ENCODE measurements at places on chromosomes 7 and 10.
A peak's percentile ranks its signal among the peaks of the same experiment; 100 is the strongest.

DNA sequence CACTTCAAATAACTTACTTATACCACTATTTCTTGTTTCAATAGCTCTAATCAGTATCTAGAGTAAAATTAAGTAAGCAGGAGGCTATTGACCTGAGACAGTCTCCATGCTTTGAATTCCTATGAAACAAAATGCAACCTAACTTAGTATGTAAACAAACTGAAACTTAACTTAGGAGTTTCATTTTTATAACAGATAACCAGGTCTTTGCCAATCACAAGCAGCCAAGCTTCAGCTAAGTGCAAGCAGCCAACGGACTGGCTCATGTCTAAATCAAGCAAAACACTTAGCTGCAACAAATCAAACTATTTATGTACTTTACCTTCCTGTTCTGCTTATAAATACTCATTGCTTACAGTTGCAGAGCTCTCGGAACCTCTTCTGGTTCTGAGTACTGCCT lies 4.4 kb upstream of the GSTK1 start:
- DNase-seq = no peak

- no peak for DNase-seq
Measured at GRCh38 chr10:34626158-34626880, 188.8 kb downstream of the PARD3 start.

GRCh38 chr10:129365767-129366402 lies 101.2 kb upstream of the MGMT start:
- no peak for DNase-seq

- DNase-seq = peak; percentile 36
Measured at GRCh38 chr10:70324339-70324861, 40.6 kb upstream of the NPFFR1 start.

- DNase-seq = peak; percentile 85
Measured at GRCh38 chr10:69515699-69516259, 57.4 kb downstream of the NEUROG3 start.

DNA sequence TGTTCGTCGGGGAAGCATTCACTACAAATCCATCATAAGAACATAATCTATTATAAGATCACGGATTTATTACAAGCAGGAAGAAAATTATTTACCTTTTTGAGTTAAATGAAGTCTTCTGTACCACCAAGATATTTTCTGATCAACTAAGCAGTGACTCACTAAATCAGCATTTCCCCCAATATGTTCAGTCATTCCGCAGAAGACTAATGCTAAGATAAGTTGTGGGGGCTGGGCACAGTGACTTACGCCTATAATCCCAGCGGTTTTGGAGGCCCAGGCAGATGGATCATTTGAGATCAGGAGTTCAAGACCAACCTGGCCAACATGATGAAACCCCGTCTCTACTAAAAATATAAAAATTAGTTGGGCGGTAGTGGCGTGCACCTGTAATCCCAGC lies 144.2 kb upstream of the EGR2 start:
- no peak for DNase-seq

DNA sequence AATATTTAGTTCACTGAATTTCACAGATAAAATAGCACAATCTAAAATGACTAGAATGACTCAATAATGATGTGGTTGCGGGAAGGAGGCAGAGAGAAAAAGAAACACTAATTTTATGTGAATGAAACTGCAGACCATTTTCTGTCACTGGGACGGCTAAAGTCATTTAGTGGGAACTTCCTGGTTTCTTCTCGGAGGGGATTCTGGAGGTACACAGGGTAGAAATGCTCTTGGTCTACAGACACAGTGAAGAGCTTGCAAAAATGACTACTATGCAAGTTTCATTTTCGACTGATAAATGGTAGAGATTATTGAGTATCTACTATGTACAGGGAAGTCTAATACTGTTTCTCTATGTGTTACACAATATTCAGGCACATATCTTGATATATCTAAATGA lies 63.5 kb upstream of the LRRN3 start:
- DNase-seq = no peak

GRCh38 chr7:54883576-54883975 lies 124.6 kb upstream of the SEC61G start:
- no peak for DNase-seq

- DNase-seq = no peak
Measured at GRCh38 chr10:44733501-44734488, 177.3 kb upstream of the TMEM72 start.

DNA sequence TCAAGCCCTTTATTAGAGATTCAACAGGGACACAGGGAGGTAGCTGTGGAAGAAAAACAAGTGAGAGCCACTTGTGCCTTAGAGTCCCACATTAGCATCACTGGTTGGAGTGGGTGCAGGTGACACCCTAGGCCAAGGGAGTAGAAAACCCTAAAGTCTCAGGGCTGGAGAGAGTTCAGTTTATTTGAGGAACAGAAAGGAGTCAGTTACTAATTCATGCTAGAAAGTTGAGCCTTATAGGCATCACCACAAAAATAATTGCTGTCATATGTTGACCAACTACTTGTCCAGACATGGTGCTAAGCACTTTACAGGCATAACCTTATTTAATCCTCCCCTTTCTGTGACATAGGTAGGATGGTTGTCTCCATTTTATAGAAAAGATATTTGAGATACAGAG lies 20.9 kb upstream of the ACSL5 start:
- DNase-seq = no peak

DNA sequence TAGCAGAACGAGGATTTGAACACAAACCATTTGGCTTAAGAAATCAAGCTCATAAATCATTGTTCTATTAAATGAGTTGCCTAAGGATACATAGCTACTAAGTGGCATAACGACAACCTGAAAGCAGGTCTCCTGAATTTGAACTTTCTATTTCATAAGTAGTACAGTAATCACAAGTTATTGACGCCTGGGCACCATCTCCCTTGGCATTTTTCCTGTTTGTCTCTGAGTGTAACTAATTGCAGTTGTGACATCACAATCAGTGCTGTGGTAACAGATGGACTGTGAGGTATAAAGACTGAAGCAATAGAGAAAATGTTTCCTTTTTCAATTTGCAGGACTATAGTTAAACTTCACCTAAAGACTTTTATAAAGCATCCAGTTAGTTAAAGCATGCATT lies 6.4 kb upstream of the CSTF2T start:
- DNase-seq = no peak

DNA sequence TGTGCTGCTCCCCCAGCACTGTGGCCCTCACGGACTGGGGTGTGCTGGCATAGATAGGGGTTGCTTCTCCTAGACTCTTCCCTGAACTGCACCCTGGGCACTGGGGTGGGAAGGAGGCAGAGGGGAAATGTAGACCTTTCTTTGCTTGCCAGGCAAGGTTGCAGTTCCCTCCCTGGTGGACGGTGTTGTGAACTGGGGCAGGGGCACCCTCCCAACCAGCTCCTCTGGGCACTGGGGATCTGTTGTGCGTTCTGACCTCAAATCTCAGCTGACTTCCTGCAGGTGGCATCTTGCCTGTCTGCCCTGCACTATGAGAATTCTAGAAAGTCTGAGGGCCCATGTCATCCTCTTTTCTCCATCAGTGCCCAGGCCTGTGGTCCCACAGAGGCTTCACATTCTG lies 53.9 kb downstream of the ARHGAP22 start:
- no peak for DNase-seq

GRCh38 chr10:129099992-129100391 lies 367.0 kb upstream of the MGMT start:
- DNase-seq = no peak

DNA sequence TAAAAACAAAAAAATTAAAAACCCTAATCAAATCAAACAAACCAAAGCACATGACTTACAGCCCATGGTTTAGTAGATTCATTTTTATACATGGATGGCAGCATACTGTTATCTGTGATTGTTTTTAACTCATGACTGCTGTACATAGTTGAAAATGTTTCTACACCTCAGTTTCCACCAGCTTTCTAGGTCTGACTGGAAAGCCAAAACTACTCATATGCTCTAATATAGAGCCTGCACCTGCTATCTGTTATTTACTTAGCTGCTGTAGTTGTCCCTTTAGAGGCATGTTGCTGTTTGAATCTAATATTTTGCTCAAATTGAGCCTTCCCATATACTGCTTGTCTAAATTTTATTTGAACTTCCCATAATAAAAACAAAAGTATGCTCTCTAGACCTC lies 289.9 kb upstream of the LRRN3 start:
- DNase-seq = no peak

DNA sequence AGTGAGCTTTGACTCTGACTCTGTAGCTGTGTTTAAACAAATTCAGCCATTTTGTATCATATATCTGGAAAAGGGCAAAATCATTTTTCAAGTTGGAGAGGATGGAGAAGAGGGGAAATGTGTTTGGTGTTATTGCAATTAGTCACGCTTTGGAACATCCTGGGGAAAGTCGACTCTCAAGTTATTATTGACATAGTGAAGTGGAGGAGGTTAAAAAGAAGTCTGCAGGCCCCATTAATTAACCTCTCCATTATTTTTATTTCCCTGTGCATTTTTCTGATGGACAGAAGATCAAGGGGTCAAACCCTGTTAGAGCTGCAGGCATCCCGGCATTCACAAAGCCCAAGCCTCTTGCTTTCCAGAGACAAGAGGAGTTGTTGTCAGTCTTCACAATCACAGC lies 132.6 kb downstream of the TEX36 start:
- DNase-seq = no peak

GRCh38 chr10:17536221-17536620 lies 81.0 kb downstream of the HACD1 start:
- DNase-seq = no peak

GRCh38 chr7:50608196-50608906 lies 43.1 kb upstream of the DDC start:
- DNase-seq = no peak

DNA sequence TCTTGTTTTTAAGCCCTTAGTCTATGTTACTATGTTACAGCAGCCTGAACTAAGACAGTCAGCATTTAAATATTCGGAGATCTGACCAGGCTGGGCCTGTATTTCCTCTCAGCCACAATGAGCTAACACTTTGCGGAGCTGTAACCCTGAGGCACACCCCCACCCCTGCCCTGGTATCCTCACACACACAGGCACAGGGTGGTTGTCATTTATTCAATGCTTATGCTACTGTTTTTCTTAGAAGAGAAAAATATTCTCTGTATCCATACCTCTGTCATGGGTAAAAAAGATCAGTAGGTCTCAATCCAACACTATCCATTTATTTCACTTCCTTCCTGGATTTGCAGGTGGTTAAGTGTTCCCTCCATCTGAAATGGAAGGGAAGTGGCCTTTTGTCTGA lies 80.3 kb upstream of the TRIL start:
- no peak for DNase-seq

- DNase-seq = no peak
Measured at GRCh38 chr7:66013938-66014337, 31.9 kb upstream of the GUSB start.

DNA sequence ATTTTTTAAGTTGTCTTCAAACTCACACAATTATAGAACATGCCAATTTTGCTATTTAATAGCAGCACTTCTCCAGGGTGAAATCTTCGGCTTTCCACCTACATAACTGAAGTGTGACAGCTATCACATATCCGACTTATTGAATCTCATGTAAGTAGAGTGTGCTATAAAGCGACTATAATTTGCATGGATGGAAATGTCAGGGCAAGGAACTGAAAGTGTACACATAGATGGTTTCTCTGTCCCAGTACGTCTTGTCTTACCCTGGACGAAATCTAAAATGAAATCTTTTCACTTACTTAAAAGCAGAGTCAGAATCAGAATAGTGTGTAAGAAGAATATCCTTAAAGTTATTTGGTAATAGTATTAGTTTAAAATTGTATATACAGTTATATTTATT lies 132.3 kb downstream of the THSD7A start:
- no peak for DNase-seq

DNA sequence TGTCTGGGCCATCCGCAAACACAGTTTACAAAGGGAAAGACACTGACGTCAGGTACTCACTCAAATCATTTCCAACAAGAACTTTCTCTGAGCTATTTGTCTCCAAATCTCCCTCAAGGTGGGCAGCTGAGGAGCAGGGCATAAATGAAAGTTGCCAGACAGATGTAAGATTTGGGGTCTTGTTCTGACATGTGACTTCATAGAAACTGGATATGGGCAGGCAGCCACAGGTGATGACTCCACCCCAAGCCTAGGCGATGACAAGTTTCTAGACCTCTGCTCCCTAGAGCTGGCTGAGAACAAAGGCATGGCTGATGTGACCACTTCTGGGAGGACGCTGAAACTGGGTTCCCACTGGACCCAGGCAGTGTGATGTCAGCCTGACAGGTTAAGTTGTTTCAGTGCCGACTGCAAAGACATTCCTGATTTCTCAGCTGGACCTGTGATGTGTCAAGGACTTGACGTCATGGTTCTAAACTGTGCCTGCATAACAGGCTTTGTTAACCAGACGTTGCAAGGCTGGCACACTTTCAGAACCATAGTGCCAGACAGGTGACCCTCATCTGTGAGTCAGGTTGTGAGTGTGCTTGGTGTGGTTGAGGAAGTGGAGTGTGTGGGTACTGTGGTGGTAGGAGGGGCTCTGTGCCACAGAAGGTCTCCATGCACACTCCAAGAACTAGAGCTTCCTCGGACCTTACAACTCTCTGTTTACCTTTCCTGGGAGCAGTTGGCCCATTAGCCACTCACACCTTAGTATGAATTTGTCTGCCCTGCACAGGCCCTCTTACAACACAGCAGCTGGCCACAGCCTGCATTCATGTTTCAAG lies 39.9 kb upstream of the EBF3 start:
- DNase-seq = no peak

DNA sequence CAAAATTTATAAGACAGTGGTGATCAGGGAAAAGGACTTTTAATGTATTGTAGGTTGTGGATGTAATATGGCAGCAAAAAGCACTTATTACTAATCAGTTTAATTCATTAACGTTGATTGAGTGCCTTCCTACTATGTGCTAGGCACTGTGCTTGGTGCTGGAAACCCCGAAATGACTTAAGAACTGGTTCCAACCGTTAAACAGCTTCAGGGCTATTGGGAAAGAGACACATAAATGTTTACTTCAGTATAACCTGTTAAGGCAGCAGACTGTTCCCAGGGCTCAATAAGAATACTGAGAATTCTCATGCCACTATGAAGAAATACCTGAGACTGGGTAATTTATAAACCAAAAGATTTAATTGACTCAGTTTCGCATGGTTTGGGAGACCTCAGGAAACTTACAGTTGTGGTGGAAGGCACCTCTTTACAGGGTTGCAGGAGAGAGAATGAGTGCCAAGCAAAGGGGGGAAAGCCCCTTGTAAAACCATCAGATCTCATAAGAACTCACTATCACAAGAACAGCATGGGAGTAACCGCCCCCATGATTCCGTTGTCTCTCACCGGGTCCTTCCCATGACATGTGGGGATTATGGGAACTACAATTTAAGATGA lies 1.1 kb upstream of the SLC25A13 start:
- DNase-seq = no peak

GRCh38 chr7:143316492-143316891 lies 581 bp downstream of the CLCN1 start:
- DNase-seq = no peak

DNA sequence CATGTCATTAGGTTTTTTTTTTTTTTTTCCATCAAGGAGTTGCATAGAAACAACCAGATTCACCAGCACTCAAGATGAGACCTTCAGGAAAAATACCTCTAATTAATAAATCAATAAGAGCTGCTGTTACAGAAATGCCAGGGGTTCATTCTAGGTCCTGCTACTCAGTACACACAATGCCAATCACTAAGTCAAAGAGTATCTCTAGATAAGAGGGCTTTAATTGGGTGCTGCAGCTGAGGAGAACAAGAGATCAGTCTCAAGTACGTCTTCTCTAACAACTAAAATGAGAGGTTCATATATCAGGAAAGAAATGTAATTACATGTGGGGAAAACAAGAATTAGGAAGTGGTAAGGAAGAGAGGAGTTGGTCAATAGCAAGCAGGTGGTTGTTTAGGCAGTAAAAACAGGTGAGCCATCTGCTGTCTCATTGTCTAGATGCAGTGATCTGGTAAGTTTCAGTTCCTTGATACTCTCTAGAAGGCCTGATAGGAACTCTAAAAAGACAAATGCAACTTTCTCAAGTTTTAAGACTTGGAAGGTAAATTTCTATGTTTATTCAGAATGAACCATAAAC lies 272.9 kb upstream of the ZWINT start:
- DNase-seq = no peak

Measured in activated T-cell treated with anti-CD3 and anti-CD28 coated beads, Interleukin-2, amount 50 U/mL, for 24 hours (primary cell).